D341Med (cell line): ENCODE measurements at places on chromosomes 1 and 21.

GRCh38 chr1:51551848-51552296 lies 32.8 kb upstream of the EPS15 start:
- no peak for DNase-seq

- no peak for DNase-seq
Measured at GRCh38 chr21:46264046-46264689, 21.2 kb downstream of the MCM3AP start.

- DNase-seq, result no peak
Measured at GRCh38 chr1:226123212-226123560, 60.7 kb downstream of the H3-3A start.

- DNase-seq, result peak; percentile 44
Measured at GRCh38 chr21:31629972-31630711, 29.4 kb upstream of the SOD1 start.

- DNase-seq, result no peak
Measured at GRCh38 chr1:198845271-198845670, 206.4 kb downstream of the PTPRC start.

DNA sequence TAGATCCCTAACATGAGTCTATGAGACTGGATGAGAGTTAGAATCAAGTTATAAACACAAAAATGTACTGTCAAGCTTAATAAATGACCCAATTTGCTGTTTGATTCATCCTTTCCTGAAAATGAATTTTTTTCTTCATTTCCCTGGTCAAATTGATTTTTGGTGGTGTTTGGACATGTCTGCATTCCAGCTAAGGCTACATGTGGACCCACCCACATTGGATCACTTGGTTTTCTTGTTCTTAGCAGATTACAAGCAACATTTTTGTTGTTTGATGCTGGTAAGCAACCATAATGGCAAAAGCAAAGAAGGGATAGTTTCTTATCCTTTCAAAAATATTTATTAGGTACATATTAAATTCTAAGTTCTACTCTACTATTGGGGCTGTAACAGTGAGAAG lies 181.1 kb downstream of the NEK7 start:
- no peak for DNase-seq

DNA sequence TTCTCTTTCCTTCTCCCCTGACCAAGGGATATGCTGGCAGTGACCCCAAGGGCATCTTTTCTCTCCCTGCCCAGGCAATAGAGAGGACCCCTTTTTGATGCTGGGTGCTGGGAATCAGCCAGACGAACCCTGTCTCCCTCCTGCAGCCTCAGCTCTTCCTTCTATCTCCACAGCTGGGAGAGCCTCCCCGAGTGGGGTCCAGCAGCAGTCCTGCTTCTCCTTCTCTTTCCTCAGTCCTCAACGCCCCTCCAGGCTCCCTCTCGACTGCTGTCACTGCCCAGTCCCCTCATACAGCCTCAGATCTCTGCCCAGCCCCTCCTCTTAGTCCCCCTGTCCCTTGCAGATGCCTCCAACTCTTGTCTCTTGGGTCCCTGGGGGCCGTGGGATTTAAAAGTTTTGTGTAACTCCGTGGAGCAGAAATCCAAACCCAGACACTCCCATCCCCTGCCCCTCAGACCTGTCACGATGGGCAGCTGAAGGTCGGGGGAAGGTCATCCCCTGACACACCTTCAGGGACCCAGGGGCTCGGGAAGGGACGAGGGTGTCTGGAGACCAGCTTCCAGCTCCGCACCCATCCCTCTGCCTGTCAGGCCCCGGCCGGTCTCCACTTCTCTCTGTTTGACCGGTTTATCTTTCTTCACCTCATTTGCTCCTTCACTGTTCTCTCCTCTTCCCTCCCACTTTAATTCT lies 5.8 kb upstream of the ETV3L start:
- peak; percentile 43 for DNase-seq

- no peak for DNase-seq
Measured at GRCh38 chr1:172345077-172345476, 75.4 kb upstream of the C1orf105 start.

GRCh38 chr1:187383366-187383765 lies 554.6 kb downstream of the PLA2G4A start:
- DNase-seq, result peak; percentile 25
